Body of pancreas (tissue), 4 donors: ENCODE measurements at places on chromosomes 11 and 22.

GRCh38 chr11:62842171-62842741 lies 2.9 kb upstream of the WDR74 start:
- DNase-seq, result peak; percentile 34

DNA sequence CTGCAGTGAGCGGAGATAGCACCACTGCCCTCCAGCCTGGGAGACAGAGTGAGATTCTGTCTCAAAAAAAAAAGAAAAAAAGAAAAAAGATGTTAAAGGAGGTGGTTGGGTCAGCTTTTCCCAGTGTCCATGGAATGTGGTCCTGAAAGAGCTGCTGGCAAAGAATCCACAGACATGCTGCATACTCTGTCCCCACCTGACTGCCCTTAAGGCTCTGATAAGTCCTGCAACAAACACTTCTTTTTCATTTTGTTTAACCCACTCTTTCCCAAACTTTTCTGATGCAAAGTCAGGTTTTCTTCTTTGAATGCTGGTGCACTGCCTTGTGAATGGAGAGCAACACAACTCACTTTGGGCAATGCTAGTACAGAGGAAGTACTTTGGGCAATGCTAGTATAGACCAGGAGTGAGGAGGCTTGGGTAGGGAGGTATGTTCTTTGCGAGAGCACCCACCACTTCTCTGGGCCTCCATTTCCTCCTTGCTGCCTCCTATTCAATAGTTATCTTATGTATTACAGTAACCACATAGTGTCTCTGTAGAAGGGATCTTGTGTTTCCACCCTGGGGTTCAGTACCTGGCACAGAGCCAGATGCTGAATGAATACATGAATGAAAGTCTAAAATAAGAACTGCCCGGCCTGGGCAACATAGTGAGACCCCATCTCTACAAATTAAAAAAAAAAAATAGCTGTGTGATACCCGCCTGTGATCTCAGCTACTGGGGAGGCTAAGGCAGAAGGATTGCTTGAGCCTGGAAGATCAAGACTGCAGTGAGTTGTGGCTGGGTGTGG lies 18.9 kb downstream of the LIF start:
- no peak for DNase-seq

DNA sequence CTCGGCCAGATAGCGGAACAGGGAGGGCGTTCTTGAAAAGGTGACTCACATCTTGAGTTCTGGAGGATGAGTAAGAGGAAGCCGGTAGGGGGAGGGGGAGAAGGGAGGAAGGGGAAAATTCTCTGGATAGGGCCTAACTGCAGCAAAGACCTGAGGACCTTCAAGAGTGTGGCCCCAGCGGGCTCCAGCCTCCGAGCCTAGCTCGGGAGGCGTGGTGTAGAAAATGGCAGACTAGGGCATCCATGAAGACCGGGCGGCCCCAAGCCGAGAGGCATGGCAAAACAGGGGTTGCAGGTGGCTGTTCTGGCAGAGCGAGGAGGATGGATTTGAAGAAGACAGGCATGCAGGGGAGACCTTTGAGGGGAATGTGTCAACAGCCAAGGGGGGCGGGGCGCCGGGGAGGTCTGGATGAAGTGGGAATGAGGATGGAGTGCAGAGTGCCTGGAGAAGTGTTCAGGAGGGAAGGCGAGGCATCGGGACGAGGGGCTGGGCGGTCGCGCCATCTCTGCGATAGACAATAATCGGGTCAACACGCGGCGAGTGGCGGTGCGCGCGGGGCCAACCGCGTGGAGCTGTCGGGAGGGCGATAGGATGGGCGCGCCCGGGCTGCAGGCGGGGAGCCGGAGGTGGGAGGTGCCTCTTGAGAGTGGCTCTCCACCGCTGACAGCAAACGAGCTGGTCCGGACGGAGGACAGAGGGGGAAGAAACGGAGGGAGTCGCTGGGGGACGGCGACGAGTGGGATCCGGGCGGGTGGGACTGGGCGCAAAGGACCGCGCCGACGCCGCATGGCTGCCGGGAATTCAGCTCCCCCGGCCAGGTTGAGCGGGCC lies 40.0 kb upstream of the CREB3L1 start:
- peak; percentile 32 for DNase-seq

GRCh38 chr11:73748300-73748699 lies 12.6 kb downstream of the RAB6A start:
- no peak for DNase-seq

- DNase-seq, result no peak
These were observed 5.3 kb upstream of the RHOD start for GRCh38 chr11:67051180-67051893.

DNA sequence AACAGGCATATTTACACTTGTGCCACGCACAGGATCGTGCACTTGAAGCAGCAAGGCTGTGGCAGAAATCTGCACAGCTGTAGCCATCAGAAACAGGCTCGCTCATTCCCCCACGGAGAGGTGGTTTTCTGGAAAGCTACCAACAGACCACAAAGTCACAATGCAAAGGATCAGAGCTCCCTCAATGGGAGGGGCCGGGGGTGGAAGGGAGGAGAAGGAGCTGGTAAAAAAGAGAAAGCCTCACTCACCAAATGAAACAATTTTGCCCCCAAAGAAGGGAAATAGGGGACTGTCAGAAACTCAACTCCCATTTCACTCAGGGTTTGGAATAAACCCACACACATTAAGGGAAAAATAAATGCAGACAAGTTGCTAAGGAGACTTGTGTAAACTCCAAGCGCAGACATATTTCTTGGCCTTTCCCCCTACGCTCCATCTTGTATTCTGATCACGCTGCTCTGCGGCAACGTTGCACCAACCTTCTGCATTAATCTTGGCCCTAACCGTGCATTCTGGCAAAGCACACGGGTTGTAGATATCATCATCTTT lies 43.2 kb upstream of the BLID start:
- DNase-seq, result no peak

GRCh38 chr11:69630017-69630416 lies 10.9 kb upstream of the CCND1 start:
- DNase-seq, result no peak

DNA sequence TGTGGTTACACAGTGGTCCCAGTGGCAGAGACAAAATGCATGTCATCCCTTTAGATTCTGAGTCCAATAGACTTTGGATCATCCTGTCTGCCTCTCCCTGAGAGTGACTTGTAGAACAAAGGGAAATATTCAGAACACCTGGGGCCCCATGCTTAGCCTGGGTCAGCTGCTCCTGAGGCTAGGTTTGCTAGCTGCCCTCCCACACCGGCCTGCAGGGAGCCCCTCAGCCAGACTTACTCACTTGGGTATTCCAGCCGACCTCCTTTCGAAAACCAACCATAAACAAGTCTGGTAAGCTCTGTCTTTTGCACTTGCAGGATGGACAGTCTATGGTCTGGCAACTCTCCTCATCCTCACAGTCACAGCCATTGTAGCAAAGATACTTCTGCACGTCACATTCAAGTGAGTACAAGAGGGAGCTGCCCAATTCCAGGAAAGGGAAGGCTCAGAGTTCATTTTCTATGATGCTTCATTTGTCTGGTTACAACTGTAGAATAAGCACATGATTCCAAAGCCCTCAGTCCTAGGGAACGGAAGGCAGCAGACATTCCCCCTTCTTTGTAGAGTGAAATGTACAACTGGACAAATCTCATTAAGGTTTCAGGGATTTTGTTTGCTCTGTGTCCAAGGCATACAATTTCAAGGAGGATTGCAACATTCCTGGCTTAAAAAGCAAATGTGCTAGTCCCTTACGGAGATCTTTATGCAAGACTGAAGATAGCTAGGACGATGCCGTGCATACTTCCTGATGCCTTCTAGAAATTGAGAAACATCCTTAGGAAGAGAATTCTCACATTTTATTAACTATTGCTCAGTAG lies 65.5 kb upstream of the EMID1 start:
- DNase-seq, result no peak
